ENCODE measurements at places on chromosomes 6 and 20.

DNA sequence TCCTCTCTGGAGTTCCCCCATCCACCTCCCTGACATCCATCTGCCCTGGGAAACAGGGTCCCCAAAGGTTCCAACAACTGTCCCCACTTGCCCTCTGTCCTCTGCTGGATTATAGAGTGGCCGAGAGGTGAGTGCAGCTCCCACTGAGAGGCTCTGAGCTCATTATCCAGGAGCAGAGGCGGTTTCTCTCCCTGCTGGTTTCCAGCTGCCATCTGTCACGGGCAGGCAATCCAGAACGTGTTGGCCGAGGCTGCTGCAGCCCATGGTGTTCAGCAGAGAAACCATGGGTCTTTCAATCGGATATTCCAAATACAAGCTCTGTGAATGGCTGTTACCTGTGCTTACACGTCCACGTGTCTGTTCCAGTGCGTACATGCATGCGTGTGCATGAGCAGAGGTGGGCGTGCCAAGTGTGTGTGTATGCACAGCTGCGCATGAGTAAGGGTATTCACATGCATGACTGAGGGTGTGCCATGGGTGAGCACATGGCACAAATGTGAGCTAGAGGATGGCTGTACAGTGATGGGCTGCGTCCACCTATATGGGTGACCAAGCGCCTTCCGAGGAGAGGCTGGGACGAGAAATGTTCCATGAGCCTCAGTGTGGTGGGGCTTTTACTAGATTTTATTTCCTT, 183.7 kb upstream of the PMEPA1 start:
- DNase-seq = no peak

GRCh38 chr6:87237804-87238203, 82.4 kb downstream of the ZNF292 start:
- no peak for DNase-seq

- DNase-seq = no peak
Measured at GRCh38 chr6:54361188-54361587, 52.9 kb downstream of the TINAG start.

DNA sequence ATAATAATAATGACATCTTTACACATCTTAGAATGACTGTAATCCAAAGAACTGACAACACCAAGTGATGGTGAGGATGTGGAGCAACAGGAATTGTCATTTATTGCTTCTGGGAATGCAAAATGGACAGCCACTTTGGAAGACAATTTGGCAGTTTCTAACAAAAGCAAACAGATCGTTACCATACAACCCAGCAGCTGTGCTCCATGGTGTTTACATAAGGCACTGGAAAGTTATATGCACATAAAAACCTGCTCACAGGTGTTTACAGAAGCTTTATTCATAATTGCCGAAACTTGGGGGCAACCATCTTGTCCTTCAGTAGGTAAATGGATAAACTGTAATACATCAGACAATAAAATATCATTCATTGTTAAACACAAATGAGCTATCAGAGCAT, 18.3 kb upstream of the ASF1A start:
- DNase-seq = peak; percentile 35

DNA sequence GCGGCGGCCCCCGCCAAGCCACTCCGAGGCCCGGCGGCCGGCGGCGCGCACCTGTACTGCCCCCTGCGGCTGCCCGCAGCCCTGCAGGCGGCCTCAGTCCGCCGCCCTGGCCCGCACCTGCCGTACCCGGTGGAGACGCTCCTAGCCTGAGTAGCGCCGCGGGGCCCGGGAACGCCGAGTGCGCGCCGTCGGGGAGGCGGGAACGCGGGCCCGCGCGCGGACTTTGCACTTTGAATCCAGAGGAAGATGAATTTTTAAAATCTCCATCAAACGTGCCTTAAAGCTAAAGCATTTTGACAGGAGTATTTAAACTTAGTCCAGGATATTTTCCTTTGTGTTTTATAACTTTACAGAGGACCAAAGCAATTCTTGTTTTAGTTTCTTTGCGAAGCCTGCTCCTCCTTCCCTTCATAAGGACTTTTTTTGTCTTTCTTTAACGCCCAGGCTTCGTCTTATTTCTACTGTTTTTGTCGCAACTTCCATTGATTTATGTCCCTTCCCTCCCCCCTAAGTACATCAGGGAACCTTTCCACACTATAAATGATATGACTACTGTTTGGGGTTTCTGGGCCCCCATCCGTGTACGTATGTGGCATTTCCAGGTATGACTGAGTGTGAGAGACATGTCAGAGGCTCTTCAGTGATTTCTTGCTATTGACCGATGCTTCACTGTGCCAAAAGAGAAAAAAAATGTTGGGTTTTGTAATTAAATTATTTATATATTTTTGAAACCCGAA, 2.0 kb downstream of the FOXQ1 start:
- no peak for DNase-seq

GRCh38 chr6:17866876-17867444, 120.5 kb downstream of the KIF13A start:
- DNase-seq = no peak

DNA sequence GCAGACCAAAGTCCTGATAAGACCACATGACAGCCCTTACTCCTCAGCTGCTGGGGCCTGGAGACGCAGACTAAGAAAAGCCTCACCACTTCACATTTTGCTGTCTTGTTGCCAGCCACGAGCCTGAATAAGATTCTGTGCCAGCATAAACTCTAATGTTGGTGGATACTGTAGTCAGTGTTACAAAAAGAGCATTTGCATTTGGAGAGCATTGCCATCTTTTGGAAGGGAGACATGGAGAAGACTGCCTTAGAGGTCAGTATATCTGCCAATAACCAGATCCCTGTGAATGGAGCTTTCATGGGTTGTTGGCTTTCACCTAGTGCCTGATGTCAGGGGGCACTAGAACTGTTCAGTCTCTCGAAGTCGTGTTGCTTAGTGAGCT, 315.2 kb downstream of the ZFAND3 start:
- no peak for DNase-seq

DNA sequence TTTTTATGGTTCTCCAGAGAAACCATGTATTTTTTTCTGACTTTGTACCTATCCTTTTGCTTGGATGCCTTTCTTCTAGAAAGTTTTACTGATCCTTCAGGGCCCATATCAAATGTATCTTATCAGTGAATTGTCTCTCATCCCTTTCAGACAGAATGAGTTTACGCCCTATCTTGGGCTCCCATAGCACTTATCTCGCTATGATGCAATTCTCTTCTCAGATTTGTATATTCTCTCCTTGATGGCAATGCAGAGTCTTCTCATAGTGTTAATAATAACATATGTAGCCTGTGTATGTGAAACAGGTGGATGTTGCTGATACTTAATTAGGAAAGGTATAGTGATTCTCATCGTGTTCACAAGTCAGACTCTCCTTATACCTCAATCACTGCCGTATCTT, 336.2 kb downstream of the UTRN start:
- no peak for DNase-seq

GRCh38 chr6:56529594-56530191, 113.0 kb downstream of the DST start:
- no peak for DNase-seq

DNA sequence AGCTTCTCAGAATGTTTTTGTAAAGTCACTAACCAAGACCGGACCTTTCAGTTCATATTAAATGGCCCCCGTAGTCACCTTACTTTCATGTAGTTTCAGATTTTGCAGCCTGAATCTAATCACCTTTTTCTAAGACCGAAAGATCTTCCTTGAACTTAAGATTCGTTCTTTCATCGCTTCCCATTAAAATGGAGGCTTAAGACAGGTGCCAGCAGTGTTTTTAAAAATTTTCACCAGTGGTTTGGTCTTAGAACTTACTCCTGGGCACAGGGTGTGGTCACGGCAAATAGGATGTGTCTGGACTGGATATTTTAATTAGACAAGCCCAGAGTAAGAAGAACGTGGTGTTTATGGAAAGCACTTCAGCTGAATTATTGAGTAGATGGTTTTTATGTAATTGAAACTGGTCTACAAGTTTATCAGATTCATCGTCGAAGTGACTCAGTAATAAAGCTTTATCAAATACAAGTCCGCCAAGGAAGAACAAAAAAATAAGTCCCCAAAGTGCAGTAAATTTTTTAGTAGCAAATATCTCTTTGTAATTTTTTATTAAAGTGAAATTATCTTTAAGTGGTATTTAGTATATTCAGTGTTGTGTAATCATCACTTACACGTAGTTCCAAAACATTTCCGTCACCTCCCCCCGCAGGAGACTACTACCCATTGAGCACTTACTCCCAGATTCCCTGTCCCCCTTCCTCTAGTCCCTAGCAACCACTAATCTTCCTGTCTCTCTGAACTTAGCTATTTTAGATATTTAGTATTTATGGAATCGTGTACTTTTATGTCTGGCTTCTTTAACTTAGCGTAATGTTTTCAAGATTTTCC, 868 bp downstream of the SRSF3 start:
- no peak for DNase-seq

DNA sequence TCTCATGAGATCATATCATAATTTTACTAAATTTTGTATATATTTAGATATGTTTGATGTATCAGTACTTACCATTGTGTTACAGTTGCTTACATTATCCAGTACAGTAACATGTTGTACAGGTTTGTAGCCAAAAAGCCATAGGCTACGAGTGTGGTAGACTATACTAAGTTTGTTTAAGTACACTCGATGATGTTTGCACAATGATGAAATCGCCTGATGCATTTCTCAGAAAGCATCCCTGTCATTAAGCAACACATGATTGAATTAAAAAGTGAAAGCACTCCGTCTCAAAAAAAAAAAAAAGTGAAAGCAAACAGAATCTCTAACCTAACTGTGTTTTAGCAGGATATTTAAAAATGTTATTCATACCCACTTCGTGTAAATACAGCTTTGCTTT, 104.9 kb upstream of the TFAP2D start:
- DNase-seq = no peak

GRCh38 chr6:89952686-89953085, 58.4 kb downstream of the GJA10 start:
- no peak for DNase-seq

DNA sequence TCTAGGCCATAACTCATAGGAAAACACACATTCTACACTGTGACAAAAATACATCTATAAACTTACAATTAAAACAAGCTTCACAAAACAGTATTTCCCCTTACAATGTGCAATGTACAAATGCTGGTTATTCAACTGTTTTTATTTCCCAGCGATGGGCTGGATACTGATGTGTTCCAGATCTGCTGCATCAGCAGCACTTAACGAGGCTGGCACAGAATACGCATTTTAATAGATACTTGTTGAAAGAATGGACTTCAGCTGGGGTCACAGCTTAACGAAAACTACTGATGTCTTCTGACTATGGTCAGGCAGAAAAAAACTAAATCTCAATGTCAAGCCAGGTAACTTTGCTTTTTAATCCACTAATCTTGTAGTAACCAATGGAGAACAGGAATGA, 70.9 kb downstream of the B4GALT5 start:
- DNase-seq = no peak

DNA sequence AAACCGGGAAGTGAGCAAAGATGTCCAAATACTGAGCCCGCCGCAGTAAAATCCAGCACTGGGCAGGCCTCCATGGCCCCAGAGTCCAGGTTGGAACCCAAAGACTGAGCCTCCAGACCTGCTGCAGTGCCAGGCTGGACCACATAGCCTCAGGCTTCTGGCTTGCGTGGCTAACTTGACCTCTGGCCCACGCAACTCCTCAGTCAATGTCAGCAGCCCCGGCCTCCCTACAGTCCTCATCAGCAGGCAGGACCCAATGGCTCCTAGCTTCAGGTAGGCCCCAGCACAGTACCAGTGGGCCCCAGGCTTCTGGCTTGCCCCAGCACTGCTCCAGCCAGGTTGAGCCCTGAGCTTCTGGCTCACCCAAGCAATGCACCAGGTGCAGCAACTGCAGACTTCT, 245.1 kb upstream of the AFDN start:
- no peak for DNase-seq

- no peak for DNase-seq
Measured at GRCh38 chr6:152078001-152078400, 270.5 kb downstream of the ESR1 start.

GRCh38 chr6:133055441-133055966, 185.7 kb upstream of the EYA4 start:
- peak; percentile 56 for DNase-seq

DNA sequence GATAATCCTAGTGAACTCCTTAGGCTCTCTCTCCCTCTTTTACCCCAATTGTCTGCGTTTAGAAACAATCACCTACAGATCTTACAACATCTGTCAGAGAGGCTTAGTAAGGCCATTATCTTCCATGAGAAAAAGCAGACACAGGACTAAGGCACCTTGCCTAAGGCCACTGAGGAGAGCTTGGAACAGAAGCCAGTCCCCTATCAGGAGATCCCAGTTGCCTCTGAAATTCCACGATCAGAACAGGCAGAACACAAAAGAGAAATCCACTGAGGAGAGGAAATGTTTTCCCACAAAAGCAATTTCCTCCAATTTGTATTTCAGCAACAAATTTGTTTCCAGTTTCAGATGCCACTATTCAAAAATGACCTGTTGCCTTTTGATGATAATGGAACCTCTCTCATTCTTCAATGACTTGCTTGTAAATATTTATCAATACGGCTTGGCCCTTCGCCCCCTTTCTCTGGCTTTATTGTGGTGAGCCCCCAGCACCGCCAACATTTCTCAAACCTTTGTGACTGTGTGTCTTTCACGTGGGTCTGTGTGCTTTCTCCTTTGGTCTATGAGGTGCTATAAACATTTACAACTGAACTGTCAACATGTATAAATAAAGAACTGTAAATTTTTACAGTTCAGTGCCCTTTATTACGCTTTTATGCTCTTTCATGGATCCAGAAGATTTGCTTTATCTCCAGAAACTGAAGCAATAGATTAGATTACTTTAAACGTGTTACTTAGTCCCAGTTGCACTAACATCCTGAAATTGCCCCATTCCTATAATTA, 187.8 kb upstream of the PHACTR1 start:
- DNase-seq = no peak

GRCh38 chr6:52410979-52411378, 9.2 kb upstream of the EFHC1 start:
- DNase-seq = no peak

DNA sequence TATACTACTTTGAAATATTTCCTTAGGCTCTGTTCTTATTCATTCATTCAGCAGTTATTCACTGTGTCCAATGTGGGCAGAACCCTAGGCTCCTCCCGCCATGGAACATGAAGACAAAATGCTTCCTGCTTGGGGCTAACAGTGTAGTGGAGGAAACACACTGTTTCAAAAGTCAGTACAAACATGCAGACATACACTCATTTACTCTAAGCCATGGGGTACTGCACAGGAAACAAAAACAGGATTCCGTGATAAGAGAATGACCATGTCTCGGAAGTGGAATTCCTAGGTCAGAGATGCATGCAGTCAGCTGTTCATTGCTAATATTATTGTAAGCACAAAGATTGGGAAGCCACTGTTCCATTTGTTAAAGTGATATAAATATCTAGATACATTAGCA, 18.4 kb upstream of the FAM209A start:
- no peak for DNase-seq

- no peak for DNase-seq
Measured at GRCh38 chr6:37580176-37580955, 80.7 kb upstream of the CCDC167 start.

DNA sequence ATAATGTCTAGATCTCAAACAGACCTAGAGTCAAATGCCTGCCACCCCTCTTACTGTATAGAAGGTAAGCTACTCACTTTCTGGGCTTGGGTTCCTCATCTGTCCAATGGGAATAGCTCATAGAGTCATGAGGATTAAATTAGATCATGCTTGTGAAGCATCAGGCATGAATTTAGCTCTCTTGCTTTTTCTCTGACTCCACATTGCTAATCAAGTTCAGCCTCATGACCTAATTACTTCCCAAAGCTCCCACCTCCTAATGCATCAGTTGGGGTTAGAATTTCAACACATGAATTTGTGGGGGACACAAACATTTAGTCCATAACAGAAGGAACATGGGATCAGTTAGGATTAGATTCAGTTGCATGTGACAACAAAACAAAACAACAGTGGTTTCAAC, 4.6 kb upstream of the DDX27 start:
- no peak for DNase-seq

- peak; percentile 52 for DNase-seq
Measured at GRCh38 chr6:169212897-169213813, 40.5 kb downstream of the THBS2 start.
